Activated CD8-positive, alpha-beta T cell treated with anti-CD3 and anti-CD28 coated beads, Interleukin-2, amount 10 ng/mL, durations not matched to agents 7 days and 5 days (primary cell): ENCODE measurements at places on chromosomes 11 and 22. TPM values are rescaled to one million over a fixed set of nuclear protein-coding genes. Genes with fewer than 3 reads are reported as not detected.

Gene ZNF280B
- total RNA-seq: 2.6 TPM

Gene APOBEC3B
- 12.1 TPM for total RNA-seq

Gene OR51F1
- not detected for total RNA-seq

Gene TSPAN18
- total RNA-seq: 8.7 TPM

Gene DNAJB7
- not detected for total RNA-seq

Gene PHRF1
- 53.7 TPM for total RNA-seq
